ENCODE measurements at places on chromosomes 1 and 21.

- DNase-seq = no peak
These were observed 5.7 kb upstream of the ZNF683 start for GRCh38 chr1:26378088-26378878.

GRCh38 chr1:17596651-17597509, 57.4 kb downstream of the ARHGEF10L start:
- peak; percentile 80 for DNase-seq

- peak; percentile 81 for DNase-seq
These were observed 11.3 kb upstream of the IL22RA1 start for GRCh38 chr1:24154215-24154614.

- DNase-seq = no peak
These were observed 3.5 kb downstream of the CEP170 start for GRCh38 chr1:243251539-243251938.

- no peak for DNase-seq
These were observed 36.2 kb upstream of the MRPS6 start for GRCh38 chr21:34037009-34037795.

- peak; percentile 93 for DNase-seq
These were observed at the start of the genes NIT1 and PFDN2 for GRCh38 chr1:161117759-161118581. Gene NIT1 (plus strand): TSS chr1:161118105. CDS start chr1:161118177, 72 bp downstream. Gene PFDN2 (minus strand): TSS chr1:161118037. CDS start chr1:161118026, 11 bp downstream.
